K562 (cell line): ENCODE measurements at places on chromosomes 5 and 9. TPM values are rescaled to one million over a fixed set of nuclear protein-coding genes. Genes with fewer than 3 reads are reported as not detected.

DNA sequence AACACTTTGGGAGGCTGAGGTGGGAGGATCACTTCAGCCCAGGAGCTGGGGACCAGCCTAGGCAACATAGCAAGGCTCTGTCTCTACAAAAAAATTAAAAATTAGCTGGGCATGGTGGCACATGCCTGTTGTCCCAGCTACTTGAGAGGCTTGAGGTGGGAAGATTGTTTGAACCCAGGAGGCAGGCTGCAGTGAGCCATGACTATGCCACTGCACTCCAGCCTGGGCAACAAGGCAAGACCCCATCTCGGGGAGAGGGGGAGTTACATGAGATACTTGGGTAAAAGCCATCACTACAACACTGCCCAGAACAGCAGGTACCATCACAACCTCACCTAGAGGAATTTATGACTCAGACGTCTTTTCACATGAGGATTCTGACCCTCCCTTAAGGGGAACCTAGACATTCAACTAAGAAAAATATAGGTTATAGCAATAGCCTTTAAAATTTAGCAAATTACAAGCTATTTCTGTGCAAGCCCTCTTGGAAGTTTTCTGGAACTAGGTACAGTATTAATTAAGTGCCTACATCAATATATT, 143.5 kb downstream of the NFIB start:
- no peak overlapping the region for H3K4me3 ChIP-seq
- H3K36me3 ChIP-seq, result no peaks in the 10 kb centered on the region
- H3K4me1 ChIP-seq, result no peaks in the 10 kb centered on the region
- no peak overlapping the region for H3K27ac ChIP-seq
- no peak for DNase-seq

ISOC1 gene
- polyA plus RNA-seq, result 55.9 and 66.5 TPM in 2 replicates

GRCh38 chr5:114407783-114408182, 45.9 kb downstream of the KCNN2 start:
- H3K4me3 ChIP-seq, result no peak overlapping the region
- H3K27ac ChIP-seq, result no peak overlapping the region
- no peak for DNase-seq

BHMT2 gene
- polyA plus RNA-seq, result not detected in 2 replicates

- no peak overlapping the region for H3K27ac ChIP-seq
- no peaks in the 10 kb centered on the region for H3K27me3 ChIP-seq
- DNase-seq, result no peak
- no peaks in the 10 kb centered on the region for H3K4me1 ChIP-seq
- H3K4me3 ChIP-seq, result no peak overlapping the region
Observed at GRCh38 chr5:105968981-105969380, 1701.8 kb downstream of the EFNA5 start.

OLFML2A gene
- polyA plus RNA-seq, result not detected in 2 replicates

DNA sequence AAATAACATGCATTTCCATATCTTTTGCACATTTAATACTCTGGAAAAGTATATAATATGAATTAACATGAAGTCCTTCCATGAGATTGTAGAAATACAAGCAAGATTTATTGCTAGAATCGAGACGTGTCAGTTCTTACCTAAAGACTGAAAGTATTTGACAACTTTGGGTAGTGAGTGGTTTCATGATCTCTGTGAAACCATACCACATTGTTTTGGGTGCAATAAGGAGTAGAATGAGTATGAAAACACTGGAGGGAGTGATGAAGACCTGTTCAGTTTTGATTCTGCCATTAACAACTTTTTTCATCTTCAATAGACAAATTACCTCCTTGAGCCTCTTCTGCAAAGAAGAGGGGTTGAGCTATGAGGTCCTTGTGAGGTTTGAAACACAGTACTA, 133.7 kb downstream of the NUDT12 start:
- no peaks in the 10 kb centered on the region for H3K4me1 ChIP-seq
- H3K27ac ChIP-seq, result no peak overlapping the region
- H3K27me3 ChIP-seq, result no peaks in the 10 kb centered on the region
- no peak overlapping the region for H3K4me3 ChIP-seq

DELE1 gene
- polyA plus RNA-seq, result 66.3 and 74.4 TPM in 2 replicates

SEMA5A gene
- polyA plus RNA-seq, result not detected in 2 replicates

- H3K27me3 ChIP-seq, result no peaks in the 10 kb centered on the region
- DNase-seq, result peak; percentile 23
- no peak overlapping the region for H3K4me3 ChIP-seq
- H3K4me1 ChIP-seq, result no peaks in the 10 kb centered on the region; the same call in 1 of the 2 replicates
- no peak overlapping the region for H3K27ac ChIP-seq
- no peaks in the 10 kb centered on the region for H3K36me3 ChIP-seq
Observed at GRCh38 chr9:86614871-86615849, 260.9 kb upstream of the TUT7 start.

ADAMTS2 gene
- not detected in 2 replicates for polyA plus RNA-seq

- no peaks in the 10 kb centered on the region for H3K27me3 ChIP-seq
- H3K27ac ChIP-seq, result no peak overlapping the region
- no peaks in the 10 kb centered on the region for H3K36me3 ChIP-seq
- no peak overlapping the region for H3K4me3 ChIP-seq
- no peak for DNase-seq
Observed at GRCh38 chr5:28328681-28329080, 1290.3 kb upstream of the CDH9 start.

- no peaks in the 10 kb centered on the region for H3K4me1 ChIP-seq
- H3K4me3 ChIP-seq, result no peak overlapping the region
- H3K27ac ChIP-seq, result no peak overlapping the region
- H3K36me3 ChIP-seq, result no peaks in the 10 kb centered on the region
- 0 out of 3 replicates have a peak, but pooled peaks cover 2% of the 10 kb centered on the region for H3K27me3 ChIP-seq
- no peak for DNase-seq
Observed at GRCh38 chr5:96315431-96315830, 117.6 kb downstream of the PCSK1 start.

WNK2 gene
- polyA plus RNA-seq, result 1.4 and 1.8 TPM in 2 replicates

PKD2L2 gene
- not detected in 2 replicates for polyA plus RNA-seq

DNA sequence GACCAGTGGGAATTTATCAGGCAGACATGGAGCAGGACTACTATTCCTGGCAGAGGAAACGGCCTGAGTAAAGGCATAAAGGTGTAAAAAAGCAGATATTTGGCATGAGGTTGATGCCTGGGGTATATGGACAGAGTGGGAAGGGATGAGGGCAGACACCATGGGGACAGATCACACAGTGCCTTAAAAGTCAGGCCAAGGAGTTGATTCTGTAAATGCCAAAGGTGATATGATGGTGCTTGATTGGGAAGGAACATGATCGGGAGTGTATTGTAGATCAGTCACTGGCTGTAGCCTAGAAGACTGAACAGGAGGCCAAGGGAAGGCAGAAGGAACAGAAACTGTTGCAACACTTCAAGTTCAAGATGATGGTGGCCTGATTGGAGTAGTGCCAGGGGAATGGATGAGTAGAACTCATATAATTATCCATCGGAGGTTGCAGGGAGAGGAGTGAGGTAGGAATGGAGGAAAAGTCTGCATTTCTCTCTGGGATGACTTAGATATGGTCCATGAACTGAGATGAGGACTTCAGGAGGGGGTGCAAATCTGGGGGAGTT, 594.3 kb upstream of the KLF4 start:
- no peak for DNase-seq
- no peaks in the 10 kb centered on the region for H3K27me3 ChIP-seq
- no peak overlapping the region for H3K27ac ChIP-seq
- H3K36me3 ChIP-seq, result no peaks in the 10 kb centered on the region
- H3K4me1 ChIP-seq, result peaks cover 7% of the 10 kb centered on the region; the same call in 2 of the 3 replicates

DNA sequence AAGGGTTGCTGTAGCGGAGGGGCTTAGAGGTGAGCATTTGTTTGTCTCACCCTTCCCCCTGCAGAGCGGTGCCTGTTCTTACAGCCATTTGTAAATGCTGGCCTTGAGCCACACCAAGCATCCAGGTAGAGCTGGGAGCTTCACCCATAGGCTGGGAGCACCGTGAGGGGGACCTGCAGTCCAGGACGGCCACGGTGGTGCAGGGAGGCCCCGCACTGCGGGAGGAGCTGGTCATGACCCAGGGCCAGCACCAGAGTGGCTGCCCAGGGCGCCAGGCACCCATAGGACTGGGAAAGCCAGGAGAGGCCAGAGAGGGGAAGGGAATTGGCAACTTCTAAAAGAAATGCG, 197.3 kb upstream of the ADAMTS16 start:
- no peaks in the 10 kb centered on the region for H3K36me3 ChIP-seq
- H3K4me1 ChIP-seq, result no peaks in the 10 kb centered on the region
- H3K27me3 ChIP-seq, result peaks cover 7% of the 10 kb centered on the region; the same call in 1 of the 3 replicates

DNA sequence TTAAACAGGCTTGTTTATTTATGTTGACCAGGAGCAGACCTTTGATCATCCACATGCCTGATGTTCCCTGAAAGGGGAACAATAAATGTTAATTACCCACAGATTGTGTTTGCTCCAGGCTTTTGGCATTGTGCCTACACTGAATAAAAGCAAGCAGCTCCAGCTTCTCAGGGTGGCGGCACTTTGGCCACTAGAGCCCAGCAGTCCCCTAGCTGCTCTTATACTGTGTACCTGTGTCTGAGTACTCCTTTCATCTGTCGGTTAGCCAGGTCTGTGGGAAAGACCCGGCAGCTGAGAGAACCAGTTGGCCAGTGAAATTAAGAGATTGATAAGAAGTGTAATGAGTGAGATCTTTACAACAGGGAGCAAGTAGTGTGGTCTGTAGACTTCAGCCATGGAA, 254.8 kb upstream of the FTMT start:
- no peak overlapping the region for H3K27ac ChIP-seq
- no peaks in the 10 kb centered on the region for H3K4me1 ChIP-seq
- no peaks in the 10 kb centered on the region for H3K27me3 ChIP-seq
- DNase-seq, result no peak
- no peak overlapping the region for H3K4me3 ChIP-seq
- H3K36me3 ChIP-seq, result no peaks in the 10 kb centered on the region

GRCh38 chr9:81031422-81032029, 657.8 kb downstream of the TLE1 start:
- no peak for DNase-seq
- H3K27ac ChIP-seq, result no peak overlapping the region
- no peak overlapping the region for H3K4me3 ChIP-seq
- no peaks in the 10 kb centered on the region for H3K4me1 ChIP-seq
- no peaks in the 10 kb centered on the region for H3K27me3 ChIP-seq
- H3K36me3 ChIP-seq, result no peaks in the 10 kb centered on the region

DNA sequence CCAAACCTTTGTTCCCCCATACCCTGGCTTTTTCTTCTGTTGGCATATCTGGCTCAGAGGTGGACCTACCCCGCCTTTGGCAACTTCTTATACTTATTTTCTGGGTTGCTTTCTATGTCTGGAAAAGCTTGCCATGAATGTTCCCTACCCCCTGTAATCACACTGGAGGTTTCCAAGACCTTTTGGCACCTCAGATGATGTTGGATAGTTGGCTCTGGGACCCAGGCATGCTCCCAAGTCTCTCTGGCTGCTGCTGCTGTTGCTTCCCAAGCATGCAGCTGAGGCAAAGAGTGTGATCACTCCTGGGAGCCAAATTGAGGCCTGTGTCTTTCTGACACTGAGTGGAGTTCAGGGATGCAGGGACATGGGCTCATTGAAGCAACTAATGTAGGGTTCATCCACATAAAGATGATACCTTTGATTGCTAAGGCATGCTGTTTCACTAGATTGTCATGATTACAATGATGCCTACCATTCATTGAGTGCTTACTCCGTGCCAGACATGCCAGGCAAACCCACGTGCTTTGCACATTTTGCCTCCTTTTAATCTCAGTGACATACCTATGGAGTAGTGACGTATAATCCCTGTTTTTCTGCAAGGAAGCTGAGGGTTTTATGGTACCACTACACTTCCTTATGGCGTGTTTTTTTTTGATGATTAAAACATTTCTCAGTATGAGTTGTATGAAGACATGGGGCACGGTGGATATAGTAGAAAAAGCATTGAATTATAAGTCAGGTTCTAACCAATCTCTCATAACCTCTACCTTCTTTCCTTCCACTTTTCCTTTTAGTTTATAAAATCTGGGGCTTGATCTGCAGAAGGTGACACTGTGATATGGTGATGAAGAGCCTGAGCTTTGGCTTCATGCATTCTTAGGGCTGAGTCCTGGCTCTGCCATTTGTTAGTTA, 73.1 kb downstream of the ARHGAP26 start:
- no peak overlapping the region for H3K4me3 ChIP-seq
- no peak for DNase-seq
- H3K36me3 ChIP-seq, result no peaks in the 10 kb centered on the region
- peaks cover 12% of the 10 kb centered on the region; the same call in 1 of the 3 replicates for H3K4me1 ChIP-seq
- H3K27me3 ChIP-seq, result peaks cover 5% of the 10 kb centered on the region; the same call in 2 of the 3 replicates
